ENCODE measurements at places on chromosomes 16 and 17.

DNA sequence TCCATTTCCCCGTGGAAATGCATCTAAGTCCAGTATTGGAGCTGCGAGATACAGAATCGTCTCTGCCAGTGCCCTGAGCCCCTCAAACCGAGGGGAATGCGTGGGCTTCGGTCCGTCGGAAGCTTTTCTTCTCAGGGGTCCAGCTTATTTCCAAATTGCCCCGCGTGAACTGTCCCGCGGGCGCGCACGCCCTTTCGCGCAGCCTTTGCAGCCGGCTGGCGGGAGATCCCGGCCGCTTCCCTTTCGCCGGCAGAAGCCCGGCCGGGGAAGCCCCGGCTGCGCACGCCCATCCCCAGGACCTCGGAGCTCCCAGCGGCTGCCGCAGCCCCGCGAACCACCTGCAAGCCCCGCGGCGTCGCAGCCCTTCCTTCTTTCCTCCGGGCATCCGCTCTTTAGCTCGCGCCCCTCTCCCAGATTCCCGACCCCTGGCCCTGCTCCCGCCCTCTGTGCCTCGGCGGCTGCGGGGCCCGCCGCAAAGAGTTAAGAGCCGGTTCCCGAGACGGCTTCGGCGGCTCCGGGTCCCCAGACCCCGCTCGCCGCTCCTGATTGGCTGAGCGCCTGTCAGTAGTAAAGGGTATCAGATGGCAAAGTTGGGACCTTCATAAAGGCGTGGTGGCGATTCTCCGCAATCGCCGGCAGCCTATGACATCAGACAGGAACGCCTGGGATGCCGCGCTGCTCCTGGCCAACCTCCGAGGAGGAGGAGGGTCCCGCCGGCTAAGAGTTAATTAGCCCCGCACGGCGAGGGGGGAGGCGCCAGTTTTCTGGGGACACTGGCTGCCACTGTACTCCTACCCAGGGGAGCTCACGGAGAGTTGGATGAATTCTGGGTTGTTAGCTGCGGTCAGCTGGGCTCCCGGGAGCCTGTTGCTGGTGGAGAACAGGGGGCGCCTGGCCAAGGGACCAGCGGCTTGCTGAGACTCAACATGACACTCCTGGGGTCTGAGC, at the start of gene MYOCD:
MYOCD (plus strand) TSS at position 628 of the 948 bp plus-strand sequence; CDS start at position 927, 299 bp downstream.
- ATAC-seq: peak; percentile 65

GRCh38 chr17:37106049-37106448, 157.3 kb downstream of the AATF start:
- ATAC-seq: no peak

DNA sequence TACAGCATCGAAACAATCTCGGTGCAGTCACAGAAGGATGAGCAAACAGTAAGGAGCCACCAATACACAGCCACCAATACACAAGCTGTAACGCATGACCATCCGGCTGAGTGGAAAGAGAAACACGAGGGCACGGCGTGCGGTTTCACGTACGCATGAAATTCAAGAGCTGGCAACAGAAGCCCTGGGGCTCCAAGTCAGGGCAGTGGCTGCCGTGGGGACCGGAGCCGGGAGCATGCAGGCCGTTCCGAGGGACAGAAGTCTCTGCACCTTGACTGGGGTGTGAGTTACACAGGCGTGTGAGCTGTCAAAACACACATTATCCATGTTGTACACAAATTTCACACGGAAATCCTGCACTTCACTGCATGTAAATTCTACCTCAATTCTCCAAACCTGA, 50.6 kb upstream of the METRNL start:
- ATAC-seq: no peak

DNA sequence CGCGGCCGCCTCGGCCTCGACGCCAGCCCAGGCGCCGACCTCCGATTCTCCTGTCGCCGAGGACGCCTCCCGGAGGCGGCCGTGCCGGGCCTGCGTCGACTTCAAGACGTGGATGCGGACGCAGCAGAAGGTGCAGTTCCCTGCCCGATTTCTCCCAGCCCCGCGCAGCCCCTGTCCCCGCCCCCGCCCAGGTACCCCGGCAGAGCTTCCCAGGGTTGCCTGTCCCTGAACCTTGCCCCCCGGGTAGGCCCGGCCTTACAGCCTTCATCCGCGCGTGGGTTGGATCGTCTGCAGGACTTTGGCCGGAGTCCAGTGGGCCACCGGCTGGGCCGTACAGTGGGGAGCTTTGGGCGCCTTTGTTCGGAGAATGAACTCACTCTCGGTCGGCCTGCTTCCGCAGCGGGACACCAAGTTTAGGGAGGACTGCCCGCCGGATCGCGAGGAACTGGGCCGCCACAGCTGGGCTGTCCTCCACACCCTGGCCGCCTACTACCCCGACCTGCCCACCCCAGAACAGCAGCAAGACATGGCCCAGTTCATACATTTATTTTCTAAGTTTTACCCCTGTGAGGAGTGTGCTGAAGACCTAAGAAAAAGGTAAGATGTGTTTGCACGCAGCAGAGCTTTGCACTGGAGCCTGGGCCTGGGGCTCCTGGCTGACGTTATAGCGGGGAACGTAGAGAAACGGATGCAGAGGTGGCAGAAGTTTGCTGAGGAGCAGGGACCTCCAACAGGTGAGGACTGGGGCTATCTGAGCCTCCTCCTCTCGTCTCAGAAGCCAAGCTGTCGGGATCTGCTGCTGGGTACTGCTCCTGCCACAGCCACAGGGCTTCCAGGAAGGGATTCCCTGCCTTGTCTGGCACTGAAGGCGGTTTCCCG, 593 bp downstream of the GFER start:
- ATAC-seq: peak; percentile 4

DNA sequence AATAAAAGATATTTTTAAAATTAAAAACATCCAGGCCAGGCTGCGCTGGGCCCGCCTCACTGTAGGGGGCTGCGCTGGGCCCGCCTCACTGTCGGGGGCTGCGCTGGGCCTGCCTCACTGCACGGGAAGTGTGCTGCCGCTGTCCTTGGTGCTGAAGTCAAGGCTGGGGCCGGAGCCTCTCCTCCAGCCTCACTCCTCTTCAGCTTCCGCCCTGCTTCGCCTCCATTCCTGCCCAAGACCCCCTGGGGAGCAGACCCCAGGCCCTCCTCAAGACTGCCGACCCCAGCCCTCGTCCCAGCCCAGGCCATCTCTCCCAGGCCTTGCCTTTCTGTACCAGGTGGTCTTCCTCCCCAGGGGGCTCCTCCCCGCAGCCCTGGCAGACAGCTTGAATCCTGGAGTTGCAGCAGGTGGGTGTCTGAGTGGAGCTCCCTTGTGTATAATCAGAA, 26.2 kb downstream of the ENDOV start:
- peak; percentile 71 for ATAC-seq

- no peak for ATAC-seq
These were observed 4.4 kb upstream of the VAC14 start for GRCh38 chr16:70805380-70805779.

Measured in SK-N-SH treated with all-trans-retinoic acid at 6 μM for 48 hours (cell line).